ENCODE measurements at places on chromosomes 5 and 9.
A peak's percentile ranks its signal among the peaks of the same experiment; 100 is the strongest.

GRCh38 chr5:88488561-88488960 is 219.9 kb upstream of the TMEM161B start:
- DNase-seq: no peak

GRCh38 chr9:111362526-111362925 is 32.5 kb upstream of the OR2K2 start:
- no peak for DNase-seq

- no peak for DNase-seq
Measured at GRCh38 chr9:113875459-113876150, 504 bp upstream of the ZNF618 start.

GRCh38 chr5:78706825-78707224 is 58.3 kb upstream of the LHFPL2 start:
- no peak for DNase-seq

- no peak for DNase-seq
Measured at GRCh38 chr9:79657891-79658290, 86.1 kb downstream of the TLE4 start.

DNA sequence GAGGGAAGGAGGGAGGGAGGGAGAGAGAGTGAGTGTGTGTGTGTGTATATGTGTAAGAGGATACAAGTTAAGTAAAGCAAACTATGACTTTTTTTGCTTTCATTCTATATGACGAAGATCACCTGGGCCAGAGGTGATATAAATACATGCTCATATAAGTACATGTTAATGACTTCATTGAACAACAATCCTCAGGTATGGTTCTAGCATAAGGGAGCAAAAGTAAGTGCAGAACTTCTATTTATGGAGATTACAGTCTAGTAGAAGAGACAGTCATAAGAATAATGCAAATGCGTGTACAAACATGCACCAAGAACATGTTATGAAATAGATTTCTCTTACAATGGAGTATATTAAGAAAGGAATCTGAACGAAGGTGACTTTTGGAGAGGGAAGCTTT is 1804.0 kb downstream of the MAT2B start:
- DNase-seq: peak; percentile 72

DNA sequence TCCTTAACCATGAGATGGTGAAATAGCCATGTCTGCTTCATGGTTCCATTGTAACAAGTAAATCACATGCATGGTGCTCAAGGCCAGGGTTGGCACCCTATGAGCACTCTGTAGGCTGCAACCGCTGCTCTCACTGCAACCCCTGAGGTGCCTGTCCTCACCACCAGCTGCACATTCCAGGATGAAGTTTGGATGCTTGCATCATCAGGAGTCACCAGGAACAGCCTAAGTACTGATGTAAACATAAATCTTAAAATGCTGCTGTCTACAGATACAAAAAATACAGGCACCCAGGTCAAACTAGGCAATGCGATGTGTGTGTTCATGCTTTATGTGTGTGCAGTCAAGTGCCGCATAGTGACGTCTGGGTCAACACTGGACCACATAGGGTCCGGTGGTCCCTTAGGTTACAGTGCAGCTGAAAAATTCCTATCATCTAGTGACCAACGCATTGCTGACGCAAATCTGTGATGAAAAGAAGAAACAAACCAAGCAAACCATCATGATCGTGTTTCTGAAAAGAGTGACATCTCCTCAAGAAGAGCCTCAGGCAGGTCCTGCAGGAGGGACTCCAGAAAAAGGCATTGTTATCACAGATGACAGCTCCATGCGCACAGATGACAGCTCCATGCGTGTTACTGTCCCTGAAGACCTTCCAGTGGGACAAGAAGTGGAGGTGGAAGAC is 234.8 kb downstream of the AUH start:
- DNase-seq: no peak

- no peak for DNase-seq
Measured at GRCh38 chr5:9713356-9713755, 83.2 kb upstream of the TAS2R1 start.

GRCh38 chr5:17398431-17398830 is 99.6 kb upstream of the TAF11L2 start:
- peak; percentile 62 for DNase-seq

DNA sequence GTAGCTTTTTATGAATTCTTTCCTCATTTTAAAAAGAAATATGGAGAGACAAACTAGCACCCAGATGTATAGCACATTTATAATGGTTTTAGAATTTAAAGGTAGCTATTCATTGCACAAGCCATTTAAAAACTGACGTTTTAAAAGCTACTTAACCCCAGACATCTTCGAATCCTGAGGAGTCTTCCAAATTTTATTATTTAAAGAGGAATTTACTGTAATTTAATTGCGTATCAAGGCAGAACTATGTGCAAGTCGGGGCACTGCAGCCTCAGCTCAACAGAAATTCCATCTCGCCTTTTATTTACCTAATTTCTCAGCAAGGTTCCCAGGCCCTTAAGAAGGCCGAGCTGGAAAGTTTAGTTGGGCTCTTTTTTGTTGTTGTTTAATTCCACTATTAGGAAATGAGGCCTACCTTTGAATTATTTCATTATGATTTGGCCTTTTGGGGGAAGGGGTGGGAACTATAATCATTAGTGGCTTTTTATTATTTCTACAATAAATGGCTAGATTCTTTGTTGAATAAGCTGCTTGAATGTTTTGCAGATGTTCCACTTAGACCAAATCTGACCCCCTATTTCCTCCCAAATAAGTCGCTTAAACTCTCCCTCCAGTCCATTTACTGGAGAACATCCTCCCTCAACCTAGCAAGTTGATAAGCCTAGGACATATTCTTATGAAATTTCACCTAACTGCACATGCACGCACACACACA is 20.2 kb downstream of the NR2F1 start:
- DNase-seq: no peak

DNA sequence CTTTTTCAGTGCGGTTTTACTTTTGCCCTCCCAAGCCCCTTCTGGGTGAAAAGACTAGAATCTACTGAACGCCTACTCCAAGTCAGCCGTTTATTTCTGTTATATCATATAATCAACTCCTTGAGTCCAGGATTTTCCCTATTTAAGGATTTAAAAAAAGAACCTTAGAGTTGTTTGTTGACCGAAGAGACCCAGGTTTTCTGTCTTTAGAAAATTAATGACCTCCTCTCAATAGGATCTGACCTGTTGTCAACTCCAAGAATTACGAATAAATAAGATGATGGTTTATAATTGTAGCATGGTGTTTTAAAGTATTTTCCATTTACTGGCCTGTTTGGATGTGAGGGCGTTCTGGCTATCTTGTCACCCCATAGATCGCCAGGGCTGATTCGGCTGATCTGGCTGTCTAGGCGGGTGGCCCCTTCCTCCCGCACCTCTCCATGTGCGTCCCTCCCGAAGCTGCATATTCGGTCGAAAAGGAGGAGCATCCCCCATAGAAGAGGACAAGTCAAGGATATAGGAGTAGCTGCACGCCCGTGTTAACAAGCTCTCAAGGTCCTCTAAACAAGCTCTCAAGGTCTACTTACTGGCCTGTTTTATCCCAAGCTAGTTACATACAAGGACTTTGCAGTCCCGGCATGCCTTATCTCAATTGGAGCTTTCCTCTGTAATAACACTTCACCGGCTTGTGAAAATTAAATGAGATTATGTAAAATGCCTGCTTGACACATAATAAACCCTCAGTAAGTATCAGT is 1.1 kb upstream of the UBAP2 start:
- no peak for DNase-seq

- no peak for DNase-seq
Measured at GRCh38 chr9:22374051-22374450, 72.6 kb upstream of the DMRTA1 start.

DNA sequence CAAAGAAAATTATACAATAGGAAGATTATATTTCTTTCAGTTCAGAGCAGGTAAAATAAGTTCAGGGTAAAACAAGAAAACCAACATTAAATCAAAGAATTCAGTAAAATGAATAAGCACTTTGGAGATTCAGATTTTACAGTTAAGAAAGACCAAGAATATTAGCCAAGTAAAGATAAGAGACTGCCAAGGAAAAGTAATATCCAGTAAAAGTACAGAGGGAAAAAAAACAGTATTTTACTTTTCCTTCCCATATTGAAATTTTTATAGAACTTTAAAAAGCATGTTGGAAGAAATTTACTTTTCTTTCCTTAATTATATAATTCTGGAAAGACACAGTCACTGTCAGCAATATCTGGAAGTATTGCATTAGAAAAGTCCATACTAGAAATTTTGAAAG is 393.4 kb downstream of the NFIB start:
- no peak for DNase-seq

GRCh38 chr5:169404223-169404622 is 103.3 kb upstream of the SLIT3 start:
- no peak for DNase-seq

- no peak for DNase-seq
Measured at GRCh38 chr5:123783421-123783820, 271.4 kb downstream of the CSNK1G3 start.

GRCh38 chr9:79201636-79202035 is 370.1 kb upstream of the TLE4 start:
- no peak for DNase-seq

DNA sequence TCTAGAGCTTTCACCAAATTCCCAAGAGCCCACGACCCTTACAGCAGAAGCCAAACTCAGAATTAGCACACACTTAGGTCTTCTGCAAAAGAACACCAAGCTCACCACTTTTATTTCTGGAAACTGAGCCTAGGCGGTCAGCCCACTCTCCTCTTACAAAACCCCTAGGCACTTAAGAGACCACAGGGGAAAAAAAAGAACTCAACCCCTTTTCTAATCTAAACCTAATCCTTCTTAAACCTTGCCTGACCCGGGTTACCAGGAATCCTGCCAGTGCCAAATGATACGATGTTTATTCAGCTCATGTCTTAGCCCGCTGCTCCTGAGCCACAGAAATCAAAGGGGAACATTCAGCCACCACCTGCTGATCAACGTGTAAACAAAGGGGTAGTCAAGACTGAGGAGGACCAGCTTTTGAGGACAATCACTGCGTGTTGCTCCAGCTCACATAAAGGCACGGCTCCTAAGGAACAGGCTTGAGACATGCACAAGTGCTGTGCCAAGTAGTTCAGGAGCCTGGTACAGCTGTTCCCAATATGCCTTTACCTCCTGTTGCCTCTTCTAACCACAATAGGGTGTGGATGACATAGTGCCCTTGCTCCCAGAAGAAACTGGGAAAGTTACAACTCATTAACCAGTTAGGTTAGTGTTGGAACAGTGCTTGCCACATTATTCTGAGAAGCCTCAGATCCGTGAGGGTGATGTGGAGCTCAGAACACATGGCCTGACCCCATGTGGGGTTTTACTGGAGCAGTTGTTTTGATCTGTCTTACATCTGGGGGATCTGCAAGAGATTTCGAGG is 49.3 kb downstream of the ZFAND5 start:
- no peak for DNase-seq

GRCh38 chr9:35755071-35755470 is 995 bp upstream of the MSMP start:
- DNase-seq: no peak

DNA sequence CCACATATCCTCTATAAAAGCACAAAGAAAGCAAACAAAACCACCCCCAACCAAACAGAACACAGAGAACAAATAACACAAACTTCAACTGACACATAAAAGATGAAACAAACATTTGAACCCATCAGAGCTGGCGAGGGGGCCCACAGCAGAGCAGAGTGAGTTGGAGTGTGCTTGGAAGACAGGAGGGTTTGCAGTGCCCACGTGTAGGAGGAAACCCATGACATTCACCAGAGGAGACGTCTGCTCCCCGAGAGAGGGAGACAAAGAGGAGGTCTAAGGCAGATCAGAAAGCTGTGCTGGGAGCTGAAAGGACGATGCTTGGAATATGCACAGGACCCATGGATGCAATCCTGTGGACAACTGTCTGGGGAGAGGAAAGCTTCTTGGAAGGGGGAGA is 27.0 kb downstream of the MRPL36 start:
- DNase-seq: no peak

- no peak for DNase-seq
Measured at GRCh38 chr9:134346151-134346550, 19.9 kb downstream of the RXRA start.

DNA sequence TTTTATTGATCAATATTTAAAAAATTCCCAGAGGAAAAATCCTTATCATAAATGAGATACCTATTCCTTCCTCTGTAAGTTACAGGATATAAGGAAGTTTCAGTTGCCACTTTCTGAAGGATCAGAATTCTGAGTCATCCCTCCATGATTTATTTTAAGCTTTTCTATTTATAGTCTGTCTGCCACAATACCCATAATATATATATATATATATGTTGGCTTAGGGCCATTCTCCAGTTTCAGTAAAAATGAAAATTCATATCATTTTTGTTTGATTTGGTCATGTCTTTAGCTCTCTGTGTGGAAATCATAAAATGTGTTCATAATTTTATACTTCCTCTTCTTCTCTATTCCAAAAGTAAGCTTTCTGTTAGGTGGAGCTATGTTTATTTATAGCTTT is 215.8 kb upstream of the CYLC2 start:
- DNase-seq: no peak

DNA sequence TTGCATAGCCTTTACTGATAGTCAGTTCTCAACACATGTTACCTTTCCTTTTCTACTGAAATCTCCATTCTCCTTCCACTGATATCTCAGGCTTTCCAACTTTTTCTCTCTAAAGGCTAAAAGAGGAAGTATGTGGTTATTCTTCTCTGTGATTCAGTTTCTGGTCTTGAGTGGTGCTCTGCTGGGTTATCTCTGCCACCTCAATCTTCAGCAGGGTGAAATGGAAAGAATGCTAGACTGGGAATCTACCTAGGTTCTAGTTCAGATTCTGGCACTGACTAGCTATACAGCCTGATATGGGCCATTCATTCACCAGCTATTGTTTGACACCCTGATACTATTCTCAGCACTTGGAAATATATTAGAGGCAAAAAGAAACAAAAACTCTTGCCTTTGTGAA is 124.9 kb upstream of the GRIA1 start:
- no peak for DNase-seq

GRCh38 chr5:116355819-116356601 is 218.6 kb downstream of the SEMA6A start:
- DNase-seq: no peak
